ENCODE measurements at places on chromosomes 5 and 9. TPM values are rescaled to one million over a fixed set of nuclear protein-coding genes. Genes with fewer than 3 reads are reported as not detected.

The HRCT1 gene
- not detected for total RNA-seq

The EQTN gene
- total RNA-seq: not detected

The TAF1L gene
- total RNA-seq: not detected

The SFXN1 gene
- 87.2 TPM for total RNA-seq

The MEF2C gene
- not detected for total RNA-seq

The PCDHB4 gene
- total RNA-seq: 0.05 TPM

The LAMC3 gene
- 1.5 TPM for total RNA-seq

The CNTNAP3B gene
- total RNA-seq: 16.6 TPM

The GBGT1 gene
- 2.8 TPM for total RNA-seq

The FIBCD1 gene
- total RNA-seq: 14.4 TPM

The PCDHAC2 gene
- total RNA-seq: 2.6 TPM

The FOXD4 gene
- 0.37 TPM for total RNA-seq

The FOXD4L5 gene
- not detected for total RNA-seq

The IGIP gene
- 0.96 TPM for total RNA-seq

The SLC24A2 gene
- total RNA-seq: not detected

The PCDHB8 gene
- total RNA-seq: 0.42 TPM

The CLIC3 gene
- 1.7 TPM for total RNA-seq

The TPPP gene
- total RNA-seq: 5.2 TPM

The ELP1 gene
- 20.2 TPM for total RNA-seq

The SPATA6L gene
- total RNA-seq: 2.0 TPM

The PPP2CA gene
- 235 TPM for total RNA-seq

The CDH6 gene
- 0.19 TPM for total RNA-seq

The TMEM215 gene
- total RNA-seq: not detected

The SPINK1 gene
- total RNA-seq: not detected

The EHMT1 gene
- 39.5 TPM for total RNA-seq

The LRRC26 gene
- 1.3 TPM for total RNA-seq

The ANKDD1B gene
- 0.08 TPM for total RNA-seq

The ST8SIA4 gene
- total RNA-seq: 0.30 TPM

The FOXI1 gene
- total RNA-seq: not detected

The GMCL2 gene
- not detected for total RNA-seq

The TRAF1 gene
- 8.1 TPM for total RNA-seq

The TEX48 gene
- total RNA-seq: not detected

The CCL27 gene
- total RNA-seq: not detected

The IER5L gene
- 77.0 TPM for total RNA-seq

The PNPLA7 gene
- total RNA-seq: 0.75 TPM

The DNAH5 gene
- 1.0 TPM for total RNA-seq

The KCNMB1 gene
- not detected for total RNA-seq

The CER1 gene
- total RNA-seq: not detected

The PCDHA6 gene
- total RNA-seq: 0.09 TPM
